ENCODE measurements at places on chromosomes 7 and 10.

- DNase-seq = no peak
Measured at GRCh38 chr10:129028451-129028850, 438.6 kb upstream of the MGMT start.

GRCh38 chr10:64261676-64262075, 740.5 kb downstream of the REEP3 start:
- no peak for DNase-seq

- DNase-seq = no peak
Measured at GRCh38 chr10:65194126-65194525, 1672.9 kb downstream of the REEP3 start.

DNA sequence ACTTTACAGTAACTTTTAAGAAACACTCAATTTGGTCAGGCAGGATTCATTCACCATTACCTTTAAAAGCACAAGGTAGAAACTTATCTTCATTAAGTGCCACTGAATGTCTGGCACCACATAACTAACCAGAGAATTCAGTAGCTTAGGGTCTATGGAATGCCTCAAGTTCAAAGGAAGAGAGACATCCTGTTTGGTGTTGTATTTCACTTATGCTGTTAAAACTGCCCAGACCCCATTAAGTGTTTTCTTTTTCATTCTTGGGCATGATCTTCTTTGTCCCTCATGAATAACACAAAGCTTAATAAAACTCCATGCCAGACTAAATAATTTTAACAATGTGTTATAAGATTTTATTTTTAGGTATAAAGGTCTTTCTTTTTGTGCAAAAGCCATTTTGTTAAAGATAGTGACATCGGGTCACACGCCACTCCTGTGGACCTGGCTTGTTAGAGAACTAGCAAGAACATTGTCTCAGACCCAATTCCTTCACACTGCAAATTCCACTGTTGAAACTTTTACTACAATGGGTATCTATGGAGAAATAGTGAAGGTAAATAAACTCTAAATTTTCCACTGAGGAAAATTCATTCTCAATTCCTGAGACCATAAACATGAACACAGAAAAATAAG, 221.0 kb downstream of the TWIST1 start:
- no peak for DNase-seq

GRCh38 chr7:20519645-20520044, 95.8 kb upstream of the ABCB5 start:
- DNase-seq = no peak

DNA sequence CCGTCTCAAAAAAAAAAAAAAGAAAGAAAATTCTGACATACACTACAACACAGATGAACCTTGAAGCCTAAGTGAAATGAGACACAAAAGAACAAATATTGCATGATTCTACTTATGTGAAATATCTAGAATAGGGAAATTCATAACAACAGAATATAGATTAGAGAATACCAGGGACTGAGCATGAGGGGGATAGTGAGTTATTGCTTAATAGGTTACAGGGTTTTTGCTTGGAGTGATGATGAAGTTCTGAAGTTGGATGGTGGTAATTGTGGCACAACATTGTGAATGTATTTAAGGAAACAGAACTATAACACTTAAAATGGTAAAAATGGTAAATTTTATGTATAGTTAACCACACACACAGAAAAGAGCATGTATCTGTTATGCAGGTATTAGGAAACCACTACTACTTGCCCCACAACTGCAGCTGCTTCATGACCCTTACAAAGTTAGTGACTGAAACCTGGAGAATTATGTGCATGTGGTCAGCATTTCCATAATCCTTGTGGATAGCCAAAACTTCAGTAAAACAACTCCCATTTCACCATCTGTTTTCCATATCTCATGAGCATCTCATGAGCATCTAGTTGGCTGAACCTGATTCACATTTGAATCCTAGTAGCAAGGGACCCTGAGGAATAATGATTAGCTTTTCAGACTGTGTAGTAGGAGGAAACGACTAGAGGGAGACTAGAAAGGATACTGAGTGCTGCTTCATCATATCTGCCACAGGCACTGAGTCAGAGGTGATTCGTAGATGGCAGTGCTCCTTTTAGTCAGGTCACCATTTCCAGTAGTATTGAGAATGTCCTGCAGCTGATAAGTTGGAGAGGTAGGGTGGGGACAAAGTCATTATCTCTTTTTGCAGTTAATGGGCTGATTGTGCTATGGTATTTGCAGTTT, 26.3 kb downstream of the SAMD8 start:
- no peak for DNase-seq

- no peak for DNase-seq
Measured at GRCh38 chr7:64045301-64046040, at the start of gene ZNF727. ZNF727 (plus strand) TSS chr7:64045434; CDS start chr7:64045622, 188 bp downstream.

DNA sequence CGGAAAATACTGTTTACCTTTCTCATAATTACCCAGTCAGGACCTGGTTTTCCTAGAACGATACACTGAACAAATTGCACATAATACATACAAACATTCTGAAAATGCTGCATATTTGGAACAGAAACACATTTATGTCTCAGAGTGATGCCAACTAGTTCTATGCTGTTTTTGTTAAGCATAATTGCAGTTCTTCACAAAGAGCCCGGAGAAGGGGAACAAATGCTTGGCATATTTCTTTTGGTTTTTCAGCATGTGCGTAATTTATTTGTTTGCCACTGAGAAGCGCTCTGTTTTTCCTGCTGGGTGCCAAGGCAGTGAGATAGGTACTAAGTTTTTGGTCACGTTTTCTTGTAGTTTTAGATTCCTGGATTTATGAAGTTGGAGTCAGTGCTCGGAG, 181.0 kb upstream of the MDFIC start:
- no peak for DNase-seq

- no peak for DNase-seq
Measured at GRCh38 chr10:71893258-71893815, 42.3 kb upstream of the PSAP start.

DNA sequence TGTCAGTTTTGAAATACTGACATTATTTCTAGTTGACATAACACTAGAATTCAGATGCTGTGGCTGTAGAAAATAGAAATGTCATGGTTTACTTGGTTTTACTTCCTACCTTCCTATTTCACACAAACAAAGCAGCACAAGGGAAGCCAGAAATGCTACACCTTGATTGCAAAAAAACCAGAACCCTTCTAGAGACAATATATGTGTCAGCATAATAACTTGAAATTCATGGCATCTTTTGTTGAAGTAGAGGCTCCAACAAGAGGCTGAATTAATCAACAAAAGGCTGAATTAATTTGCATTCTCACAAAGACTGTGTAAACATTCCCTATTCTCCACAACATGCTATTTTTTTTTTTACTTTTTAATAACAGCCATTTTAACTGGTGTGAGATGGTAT, 25.2 kb downstream of the ZNF117 start:
- DNase-seq = no peak

DNA sequence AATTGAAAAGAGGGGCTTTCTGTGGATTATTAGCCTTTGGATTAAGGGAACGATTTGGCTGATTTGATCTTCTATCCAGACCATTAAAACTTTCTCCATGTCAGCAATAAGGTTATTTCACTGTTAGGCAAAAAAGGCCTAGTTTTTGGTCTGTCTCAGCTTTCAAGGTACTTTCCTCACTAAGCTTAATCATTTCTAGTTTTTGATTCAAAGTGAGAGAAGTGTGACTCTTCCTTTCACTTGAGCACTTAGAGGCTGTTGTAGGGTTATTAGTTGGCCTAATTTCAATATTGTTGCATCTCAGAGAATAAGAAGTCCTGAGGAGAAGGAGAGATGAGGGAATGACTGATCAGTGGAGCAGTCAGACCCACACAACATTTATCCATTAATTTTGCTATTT, 596.0 kb upstream of the TPK1 start:
- no peak for DNase-seq

DNA sequence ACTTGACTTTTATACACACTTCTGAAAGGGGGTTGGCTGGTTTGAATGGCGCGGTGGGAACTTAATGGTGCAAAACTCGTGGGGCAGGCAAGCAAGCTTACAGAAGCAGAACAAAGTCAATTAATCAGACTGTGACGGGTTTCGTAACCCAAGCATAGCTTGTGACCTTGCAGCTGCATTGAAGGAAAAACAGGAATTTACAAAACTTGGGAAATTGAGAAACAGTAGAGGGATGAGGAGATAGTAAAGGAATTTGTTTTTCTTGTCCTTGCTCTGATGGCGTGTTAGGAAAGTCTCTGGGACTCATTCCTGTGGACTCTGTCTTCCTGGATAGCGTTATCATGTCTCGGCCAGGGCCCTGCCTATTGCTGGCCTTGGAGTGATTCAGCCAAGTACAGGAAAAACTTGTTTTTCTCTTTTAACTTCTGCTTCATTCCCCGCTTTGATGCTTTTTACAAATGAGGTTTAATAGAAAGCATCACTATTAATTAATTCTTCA, 220.0 kb upstream of the KCND2 start:
- no peak for DNase-seq

DNA sequence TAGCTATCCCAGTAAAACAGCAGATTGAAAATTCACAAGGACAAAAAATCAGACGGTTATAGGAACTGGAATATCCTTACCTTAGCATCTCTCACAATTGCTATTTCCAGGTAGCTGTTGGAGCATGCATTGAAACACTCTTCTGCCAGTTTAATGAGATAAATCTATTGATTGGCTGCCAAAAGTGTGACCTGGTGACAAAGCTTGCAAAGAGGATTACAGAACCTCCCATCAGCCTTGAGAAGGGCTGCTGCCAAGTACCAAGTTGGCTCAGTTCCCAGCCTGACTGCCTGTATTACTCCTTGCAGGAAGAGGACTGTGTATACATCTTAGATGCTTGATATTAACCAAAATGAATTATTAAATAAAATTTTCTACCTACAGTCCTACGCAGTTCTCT, 5.1 kb downstream of the PRLHR start:
- no peak for DNase-seq

GRCh38 chr7:158766570-158767281, 62.1 kb upstream of the NCAPG2 start:
- DNase-seq = no peak

DNA sequence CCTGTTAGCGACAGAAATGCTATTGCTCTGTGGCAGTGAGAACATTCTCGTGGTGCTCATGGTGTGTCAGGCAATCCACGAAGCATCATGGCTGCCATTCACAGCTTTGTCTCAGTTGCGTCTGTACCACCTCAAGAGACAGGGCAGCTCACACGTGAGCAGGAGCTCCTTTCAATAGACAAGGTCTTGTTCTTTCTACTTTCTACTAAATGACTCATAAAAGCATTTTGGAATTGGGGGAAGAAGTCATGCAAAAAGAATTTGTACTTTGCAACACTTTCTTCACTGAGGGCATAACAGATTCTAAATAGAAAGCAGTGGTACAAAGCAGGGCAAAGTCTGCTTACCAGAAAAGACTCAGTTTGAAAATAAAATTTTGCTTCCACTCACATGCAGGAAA, 638.5 kb downstream of the PHTF2 start:
- DNase-seq = no peak

DNA sequence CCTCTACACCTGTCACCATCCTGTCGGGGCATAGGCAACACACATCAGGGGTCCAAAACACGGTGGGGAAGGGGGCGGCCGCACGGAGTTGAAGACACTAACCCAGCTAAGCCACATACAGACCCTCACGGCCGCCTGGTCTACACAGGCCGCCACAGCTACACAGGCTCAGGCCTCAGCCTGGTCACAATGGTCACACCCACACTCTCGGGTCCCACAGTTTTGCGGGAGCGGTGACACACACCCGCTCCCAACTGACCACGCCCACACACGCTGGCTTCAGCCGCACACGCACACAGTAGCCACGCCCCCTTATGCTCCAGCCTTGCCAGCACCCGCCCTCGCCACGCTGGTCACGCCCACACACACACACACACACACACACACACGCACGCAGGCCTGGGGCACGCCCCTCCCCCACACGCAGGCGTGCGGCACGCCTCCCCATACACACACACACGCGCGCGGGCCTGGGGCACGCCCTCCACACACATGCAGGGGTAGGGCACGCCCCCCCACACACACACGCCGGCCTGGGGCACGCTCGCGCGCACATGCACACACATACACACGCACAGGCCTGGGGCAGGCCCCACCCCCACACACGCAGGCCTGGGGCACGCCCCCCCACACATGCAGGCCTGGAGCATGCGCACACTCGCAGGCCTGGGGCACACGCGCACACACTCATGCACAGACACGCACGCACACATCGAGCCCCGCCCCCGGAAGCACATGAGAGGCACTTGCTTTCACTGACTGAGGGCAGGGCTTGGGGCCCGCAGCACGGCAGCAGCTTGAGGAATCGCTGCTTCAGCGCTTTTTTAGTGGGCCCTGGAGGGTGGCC, 12.3 kb upstream of the OGA start:
- peak; percentile 89 for DNase-seq

DNA sequence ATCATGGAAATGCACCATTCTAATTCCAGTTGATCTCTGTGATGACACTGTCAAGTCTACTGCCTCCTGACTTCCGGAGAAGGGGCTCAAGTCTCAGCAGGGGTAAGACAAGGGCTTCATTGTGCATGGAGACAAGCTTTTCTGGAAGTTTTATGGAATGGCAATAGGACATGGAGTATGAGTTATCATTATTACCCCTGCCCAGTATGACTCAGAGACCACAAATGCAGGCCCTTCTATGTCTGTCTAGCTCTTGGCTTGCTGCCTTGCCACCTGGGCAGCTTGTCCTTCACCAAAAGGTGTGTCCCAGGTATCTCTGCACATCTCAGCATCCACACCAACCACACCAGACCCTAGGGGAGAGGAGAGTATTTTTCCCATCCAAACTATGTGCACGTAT, 34.9 kb upstream of the KIAA1217 start:
- DNase-seq = no peak

DNA sequence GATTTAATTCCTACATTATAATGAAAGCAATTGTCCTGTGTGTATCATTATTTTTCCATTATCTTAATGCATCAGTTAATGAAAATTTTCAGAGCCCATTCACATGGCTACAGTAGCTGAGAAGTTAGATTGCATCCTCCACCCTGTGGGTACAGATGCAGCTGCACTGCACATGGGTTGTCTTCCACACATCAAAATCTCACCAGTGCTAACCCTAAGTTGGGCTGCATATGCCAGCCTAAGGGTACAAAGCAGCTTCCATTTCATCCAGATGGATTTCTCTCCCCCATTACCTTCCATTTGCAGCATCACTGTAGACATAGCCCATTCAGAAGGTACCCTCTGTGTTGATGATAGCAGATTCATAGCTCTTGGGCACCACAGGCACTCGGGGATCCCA, 74.7 kb upstream of the WDR11 start:
- DNase-seq = no peak

GRCh38 chr10:905503-905902, 26.0 kb downstream of the LARP4B start:
- DNase-seq = no peak

GRCh38 chr7:29946428-29947186, 43.0 kb downstream of the SCRN1 start:
- no peak for DNase-seq

DNA sequence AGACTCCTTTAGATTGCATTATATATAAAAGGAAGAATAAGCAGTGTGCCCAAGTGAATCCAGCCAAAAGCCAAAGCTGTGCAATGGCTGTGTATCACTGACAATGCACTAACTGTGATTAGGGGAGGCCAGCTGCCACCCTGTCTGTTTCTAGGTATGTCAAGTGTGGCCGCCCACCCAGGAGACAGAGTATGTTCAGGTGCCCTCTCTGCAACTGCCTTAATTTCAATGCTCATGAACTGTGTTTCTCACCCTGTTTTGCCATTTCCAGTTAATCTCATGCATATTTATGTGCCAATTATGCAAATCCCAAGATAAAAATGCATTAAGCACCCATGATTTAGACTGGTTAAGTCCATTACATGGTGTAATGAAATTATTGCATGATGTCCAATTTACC, 159.4 kb downstream of the FRMD4A start:
- no peak for DNase-seq

All from stimulated activated CD8-positive, alpha-beta memory T cell treated with anti-CD3 and anti-CD28 coated beads, Interleukin-4, amount 100 ng/mL, for 4 hours (primary cell).